ENCODE measurements at places on chromosomes 3 and 15. TPM values are rescaled to one million over a fixed set of nuclear protein-coding genes. Genes with fewer than 3 reads are reported as not detected.

GRCh38 chr3:143190101-143190500 lies 70.5 kb downstream of the CHST2 start:
- no peaks in the 10 kb centered on the region for H3K36me3 ChIP-seq
- no peak overlapping the region for H3K27ac ChIP-seq
- peaks cover 28% of the 10 kb centered on the region for H3K4me1 ChIP-seq

GRCh38 chr15:73767806-73768501 lies 14.8 kb upstream of the INSYN1 start:
- no peak overlapping the region for H3K27ac ChIP-seq
- peaks cover 16% of the 10 kb centered on the region for H3K27me3 ChIP-seq
- no peaks in the 10 kb centered on the region for H3K4me1 ChIP-seq
- DNase-seq: no peak

DNA sequence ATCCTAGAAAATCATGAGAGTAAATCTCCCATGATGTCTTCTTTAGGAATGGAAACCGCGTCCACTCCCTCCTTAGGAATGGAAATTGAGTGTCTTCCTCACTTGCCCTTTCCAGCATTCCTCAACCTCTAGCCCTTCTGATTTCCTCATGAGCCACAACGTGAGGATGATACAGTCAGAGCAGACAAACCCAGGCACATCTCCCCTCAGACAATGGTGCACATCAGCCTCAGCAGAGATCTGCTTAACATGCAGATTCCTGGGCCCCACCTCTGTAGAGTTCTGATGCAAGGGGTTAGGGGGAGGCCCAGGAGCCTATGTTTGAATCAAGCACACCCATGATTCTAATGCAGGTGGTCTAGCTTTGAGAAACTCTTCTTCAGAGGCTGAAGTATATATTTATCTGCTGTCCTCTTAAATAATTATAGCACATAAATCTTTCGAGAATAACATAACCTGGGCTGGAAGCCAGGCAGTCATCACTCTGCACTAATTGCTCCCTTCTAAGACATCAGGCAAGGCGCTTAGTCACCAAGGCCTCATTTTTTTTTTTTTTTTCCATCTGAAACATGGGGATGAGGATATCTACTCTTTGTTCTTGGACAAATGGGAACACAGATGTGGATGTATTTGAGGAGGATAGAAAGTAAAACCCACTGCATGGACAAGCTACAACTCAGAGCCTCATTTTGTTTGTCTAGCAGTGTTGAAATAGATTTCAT lies 81.7 kb downstream of the PRICKLE2 start:
- H3K4me1 ChIP-seq: no peaks in the 10 kb centered on the region
- H3K27me3 ChIP-seq: peaks cover 3% of the 10 kb centered on the region
- H3K36me3 ChIP-seq: no peaks in the 10 kb centered on the region
- no peak for DNase-seq
- no peak overlapping the region for H3K27ac ChIP-seq

DNA sequence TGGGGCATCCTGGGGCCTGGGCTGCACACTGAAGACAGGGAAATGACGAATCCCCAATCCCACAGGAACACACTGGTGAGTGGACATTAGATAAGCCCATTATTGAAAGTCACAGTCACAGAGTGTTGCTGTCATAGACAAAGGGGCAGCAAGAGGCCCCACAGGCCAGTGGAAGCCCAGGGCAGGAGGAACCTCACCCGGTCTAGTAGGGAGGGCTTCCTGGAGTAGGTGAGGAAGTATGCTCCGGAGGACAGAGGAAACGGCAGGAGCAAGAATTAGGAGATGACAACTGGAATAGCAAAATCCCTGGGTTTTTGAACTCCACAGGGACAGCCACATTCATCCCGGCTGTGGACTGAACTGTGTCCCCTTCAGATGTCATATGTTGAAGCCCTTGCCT lies 101.2 kb downstream of the TPRA1 start:
- H3K4me3 ChIP-seq: no peak overlapping the region
- H3K36me3 ChIP-seq: no peaks in the 10 kb centered on the region
- H3K27me3 ChIP-seq: peaks cover 41% of the 10 kb centered on the region
- H3K27ac ChIP-seq: no peak overlapping the region
- DNase-seq: no peak

GRCh38 chr3:17645074-17645698 lies 97.2 kb downstream of the TBC1D5 start:
- no peak overlapping the region for H3K4me3 ChIP-seq
- no peak for DNase-seq
- H3K27ac ChIP-seq: no peak overlapping the region
- peaks cover 11% of the 10 kb centered on the region for H3K4me1 ChIP-seq
- no peaks in the 10 kb centered on the region for H3K27me3 ChIP-seq

DNA sequence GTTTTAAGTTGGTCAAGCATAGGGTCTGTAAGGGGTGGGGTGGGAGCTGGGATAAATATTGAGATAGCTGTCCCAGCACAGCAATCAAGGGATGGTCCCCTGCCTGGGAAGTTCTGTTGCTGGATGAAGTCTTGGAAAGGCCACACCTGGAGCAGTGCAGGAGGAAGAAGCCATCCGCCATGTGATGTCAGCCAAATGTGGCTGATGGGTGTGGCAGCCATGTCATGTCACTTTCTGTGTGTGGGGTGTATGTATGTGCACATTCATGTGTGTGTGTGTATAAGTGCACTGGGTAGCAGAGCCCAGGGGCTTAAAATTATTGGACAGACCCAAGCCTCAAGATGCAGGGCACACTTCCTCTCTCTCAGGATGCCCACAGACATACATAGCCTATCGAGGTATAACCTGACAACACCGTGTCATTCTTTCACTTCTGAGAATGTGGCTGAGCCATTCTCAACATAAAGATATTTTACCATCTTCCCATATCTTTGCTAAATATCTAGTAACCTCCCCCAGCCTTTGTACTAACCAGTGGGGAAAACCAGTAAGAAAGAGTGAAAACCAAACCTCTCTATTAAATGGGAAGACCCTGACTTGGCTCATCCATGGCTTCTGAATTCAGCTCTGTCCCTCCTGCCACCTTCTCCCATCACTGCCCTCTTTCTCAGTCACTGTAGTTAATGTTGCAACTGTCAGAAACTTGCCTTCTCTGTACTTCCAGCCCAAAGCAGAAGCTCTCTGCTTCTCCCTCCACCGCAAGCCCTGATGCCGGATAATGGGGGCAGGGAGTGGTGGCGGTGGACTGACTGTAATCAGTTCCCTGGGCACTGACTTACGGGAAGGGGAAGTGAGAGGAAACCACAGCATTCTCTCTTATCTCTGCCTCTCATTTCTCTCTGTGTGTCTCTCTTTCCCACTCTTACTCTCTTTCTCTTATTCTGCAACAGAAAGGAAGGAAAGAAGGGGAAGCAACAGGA lies 11.2 kb downstream of the TNFSF10 start:
- no peaks in the 10 kb centered on the region for H3K27me3 ChIP-seq
- DNase-seq: peak; percentile 85
- peak overlapping the region; percentile 92 for H3K27ac ChIP-seq
- peaks cover 74% of the 10 kb centered on the region for H3K36me3 ChIP-seq
- peak overlapping the region; percentile 67 for H3K4me3 ChIP-seq

- H3K36me3 ChIP-seq: no peaks in the 10 kb centered on the region
- H3K4me3 ChIP-seq: peak overlapping the region; percentile 32
- H3K27me3 ChIP-seq: peaks cover 6% of the 10 kb centered on the region
- no peak for DNase-seq
Measured at GRCh38 chr15:33067456-33067855, 127.1 kb downstream of the FMN1 start.

The RSL24D1 gene
- 188 TPM for total RNA-seq

The POPDC2 gene
- total RNA-seq: 1.7 TPM
